ENCODE measurements at places on chromosomes 13 and 19. TPM values are rescaled to one million over a fixed set of nuclear protein-coding genes. Genes with fewer than 3 reads are reported as not detected.

DNA sequence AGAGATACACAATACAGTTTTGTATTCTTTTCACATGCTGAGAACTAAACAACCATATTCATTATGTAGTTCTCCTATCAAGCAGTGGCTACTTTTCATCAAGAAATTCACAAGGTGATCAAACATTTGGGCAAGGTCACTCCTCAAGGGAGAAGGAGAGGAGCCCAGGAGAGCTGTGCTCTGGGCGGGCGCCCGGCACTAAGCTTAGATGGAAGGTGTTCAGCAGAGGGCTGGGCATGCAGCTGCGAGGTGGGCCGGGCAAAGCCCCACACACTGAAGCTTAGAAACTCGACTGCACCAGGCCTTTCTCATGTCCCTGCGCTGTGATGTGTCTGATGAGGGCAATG is 30.4 kb upstream of the SPACA7 start:
- DNase-seq, result no peak

DNA sequence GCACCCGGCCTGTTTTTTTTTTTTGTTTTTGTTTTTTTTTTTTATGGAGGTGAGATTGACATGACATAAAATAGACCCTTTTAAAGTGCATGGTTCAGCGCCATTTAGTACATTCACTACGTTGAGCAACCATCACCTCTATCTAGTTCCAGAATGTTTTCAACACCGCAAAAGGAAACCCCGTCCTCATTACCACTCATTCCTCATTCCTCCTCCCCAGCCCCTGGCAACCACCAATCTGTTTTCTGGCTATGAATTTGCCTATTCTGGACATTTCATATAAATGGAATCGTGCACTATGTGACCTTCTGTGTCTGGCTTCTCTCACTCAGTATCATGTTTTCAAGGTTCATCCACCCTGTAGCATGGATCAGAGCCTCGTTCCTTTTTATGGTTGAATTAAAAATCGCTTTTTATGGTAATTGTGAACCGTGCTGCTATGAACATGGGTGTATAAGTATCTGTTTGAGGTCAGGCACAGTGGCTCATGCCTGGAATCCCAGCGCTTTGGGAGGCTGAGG is 9.9 kb upstream of the ADGRE5 start:
- no peak for DNase-seq

GARRE1 gene
- total RNA-seq, result 19.8 TPM

DNA sequence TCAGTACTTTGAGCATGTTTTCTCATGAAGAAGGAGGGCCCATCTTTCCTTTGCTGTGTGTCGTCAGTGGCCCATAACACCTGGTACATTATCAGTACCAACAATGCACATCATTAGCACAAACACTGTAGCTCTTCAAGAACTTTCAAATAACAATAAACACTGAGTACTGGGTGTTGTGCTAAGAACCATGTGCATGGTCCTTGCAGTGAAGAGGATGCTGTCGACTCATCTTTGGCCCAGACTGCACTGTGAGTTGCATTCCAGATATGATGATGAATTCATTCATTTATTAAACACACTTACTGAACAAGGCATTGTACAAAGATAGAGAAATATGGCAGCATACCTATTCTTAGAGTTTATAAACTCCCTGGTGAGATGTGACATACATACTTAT is 55.8 kb downstream of the FLT3 start:
- no peak for DNase-seq

GRCh38 chr13:29903996-29904395 is 53.6 kb upstream of the UBL3 start:
- DNase-seq, result no peak

MAB21L1 gene
- not detected for total RNA-seq

GRCh38 chr13:33958964-33959363 is 141.0 kb downstream of the RFC3 start:
- peak; percentile 8 for DNase-seq

Measured in OCI-LY7 (cell line).